ENCODE measurements at places on chromosomes 2 and 18.

DNA sequence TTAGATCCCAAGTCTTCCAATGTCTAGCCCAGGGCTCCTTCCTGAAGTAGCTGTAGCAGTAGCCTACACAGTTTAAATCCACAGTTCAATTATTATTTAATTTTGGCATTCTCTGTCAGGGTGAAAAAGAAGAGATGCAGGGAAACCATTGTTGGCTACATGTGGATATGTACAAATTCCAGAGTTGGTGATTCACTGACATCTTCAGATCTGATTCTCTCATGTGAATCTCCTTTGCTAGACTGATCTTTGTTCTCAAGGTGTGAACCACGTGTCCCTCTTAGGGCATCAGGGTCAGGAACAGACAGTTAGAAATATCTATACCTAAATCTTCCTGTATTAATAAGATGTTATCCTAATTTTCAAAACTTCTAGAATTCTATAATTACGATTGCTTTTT, 36.7 kb downstream of the ADCYAP1 start:
- no peak for DNase-seq

DNA sequence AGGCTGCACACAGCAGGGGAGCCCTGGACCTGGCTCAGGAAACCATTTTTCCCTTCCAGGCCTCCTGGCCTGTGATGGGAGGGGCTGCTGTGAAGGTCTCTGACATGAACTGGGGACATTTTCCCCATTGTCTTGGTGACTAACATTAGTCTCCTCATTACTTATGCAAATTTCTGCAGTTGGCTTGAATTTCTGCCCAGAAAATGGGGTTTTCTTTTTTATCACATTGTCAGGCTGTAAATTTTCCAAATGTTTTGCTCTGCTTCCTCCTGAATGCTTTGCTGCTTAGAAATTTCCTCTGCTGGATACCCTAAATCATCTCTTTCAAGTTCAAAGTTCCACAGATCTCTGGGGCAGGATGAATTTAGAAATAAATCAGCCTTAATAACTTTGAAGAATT, 78.2 kb downstream of the EHBP1 start:
- no peak for DNase-seq

DNA sequence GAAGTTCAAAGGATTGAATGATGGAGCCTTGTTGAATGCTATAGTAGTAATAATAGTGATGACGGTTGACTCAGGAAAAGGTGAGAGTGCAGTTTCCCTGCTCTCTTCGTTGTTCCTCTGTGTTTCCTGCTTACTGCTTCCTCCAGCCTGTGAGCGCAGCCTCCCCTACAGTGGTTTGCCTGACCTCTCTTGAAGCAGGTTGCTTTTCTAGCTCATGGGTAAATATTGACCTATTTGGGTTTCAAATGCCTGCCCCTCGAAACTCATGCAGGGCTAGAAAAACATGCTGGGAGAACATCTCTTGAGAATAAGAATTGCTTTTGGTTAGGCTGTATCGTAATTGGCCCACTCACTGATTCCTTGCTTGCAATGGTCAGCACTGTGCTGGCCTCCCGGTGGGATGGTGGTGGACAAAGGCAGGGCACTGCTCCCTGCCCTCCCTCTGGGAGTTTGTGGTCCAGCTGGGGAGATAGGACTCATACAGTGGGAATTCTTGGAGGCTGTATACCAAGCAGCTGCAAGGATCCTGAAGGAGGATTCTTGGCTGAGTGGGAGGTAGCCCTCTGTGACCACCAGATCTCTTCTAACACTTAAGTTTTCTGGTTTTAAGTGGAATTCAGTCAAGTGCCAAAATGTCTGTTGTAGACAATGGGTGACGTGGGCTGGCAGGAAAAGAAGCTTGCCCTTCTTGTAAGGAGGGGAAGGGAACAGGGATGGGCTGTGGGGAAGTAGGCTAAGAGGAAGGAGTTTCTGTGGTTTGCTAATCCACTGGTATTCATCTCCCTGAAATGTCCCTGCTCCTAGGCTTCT, 5.4 kb upstream of the RNF181 start:
- DNase-seq: no peak

DNA sequence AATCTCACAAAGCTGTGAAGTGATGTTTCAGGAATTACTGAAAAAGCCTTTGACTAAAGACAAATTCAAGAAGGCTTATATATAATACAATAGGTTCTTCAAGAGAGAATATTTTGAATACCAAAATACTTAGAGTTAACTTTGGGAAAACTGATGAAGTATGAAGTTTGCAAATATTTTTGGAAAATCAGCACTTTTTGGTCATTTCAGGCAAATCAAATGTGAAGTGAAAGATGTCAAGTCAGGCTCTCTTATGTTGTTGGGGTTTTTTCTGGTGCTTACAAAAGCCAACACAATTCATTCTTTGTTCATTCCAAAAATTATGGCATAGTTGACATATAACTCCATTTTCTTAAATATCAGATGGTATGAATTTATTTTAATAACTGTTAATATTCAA, 14.7 kb upstream of the ASNSD1 start:
- DNase-seq: no peak

Measured in B cell (primary cell).